Thyroid gland (tissue), 4 donors: ENCODE measurements at places on chromosomes 1 and 21. TPM values are rescaled to one million over a fixed set of nuclear protein-coding genes. Genes with fewer than 3 reads are reported as not detected.
A peak's percentile ranks its signal among the peaks of the same experiment; 100 is the strongest.

- DNase-seq: no peak
Observed at GRCh38 chr1:152836870-152837269, 5.8 kb upstream of the LCE6A start.

- peak; percentile 58 for DNase-seq
Observed at GRCh38 chr1:6438047-6438525, 13.5 kb downstream of the ESPN start.

- no peak for DNase-seq
Observed at GRCh38 chr21:42522271-42522670, 8.6 kb downstream of the SLC37A1 start.

DNA sequence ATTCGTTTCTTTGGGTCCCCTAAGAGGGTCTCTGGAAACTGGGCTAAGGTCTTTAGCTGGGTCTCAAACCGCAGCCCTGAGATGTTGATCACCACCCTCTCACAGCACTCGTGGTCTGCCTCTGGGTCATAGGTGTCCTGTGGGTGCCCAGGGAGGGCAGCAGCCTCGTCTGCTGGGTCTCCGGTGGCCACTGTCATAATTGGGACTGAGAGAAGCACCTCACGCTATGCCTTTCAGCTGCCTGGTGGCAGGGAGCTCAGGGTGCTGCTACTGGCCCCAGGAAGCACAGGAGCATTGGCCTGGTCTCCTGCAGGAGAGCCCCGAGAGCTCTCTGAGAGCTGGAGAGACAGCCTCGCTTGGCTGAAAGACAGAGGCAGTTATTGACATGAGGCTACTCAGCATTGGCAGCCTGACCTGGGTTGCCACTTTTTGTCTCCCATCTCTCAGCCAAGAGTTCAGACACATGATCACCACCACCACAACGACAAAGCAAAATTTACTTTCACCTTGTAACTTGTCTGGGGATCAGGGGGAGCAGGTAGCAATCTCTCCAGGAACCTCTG is 1.5 kb downstream of the KCNA2 start:
- no peak for DNase-seq

DNA sequence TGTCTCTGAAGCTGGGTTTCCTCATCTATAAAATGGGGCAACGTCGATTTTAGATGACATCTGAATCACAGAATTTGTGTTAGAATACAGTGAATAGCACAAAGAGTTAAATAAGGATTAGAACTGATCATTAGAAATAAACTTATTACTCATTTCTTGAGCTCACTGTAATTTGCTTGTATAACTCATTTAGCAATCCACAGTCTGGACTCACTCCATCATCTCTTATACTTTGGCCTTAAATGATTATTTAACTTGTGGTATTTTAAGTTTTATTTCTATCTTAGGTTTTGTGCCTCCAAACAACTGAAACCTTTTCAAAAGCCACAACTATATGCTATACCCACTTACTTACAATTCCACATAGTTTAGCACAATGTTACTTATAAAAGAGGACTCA is 128.0 kb downstream of the CDC42BPA start:
- no peak for DNase-seq

DNA sequence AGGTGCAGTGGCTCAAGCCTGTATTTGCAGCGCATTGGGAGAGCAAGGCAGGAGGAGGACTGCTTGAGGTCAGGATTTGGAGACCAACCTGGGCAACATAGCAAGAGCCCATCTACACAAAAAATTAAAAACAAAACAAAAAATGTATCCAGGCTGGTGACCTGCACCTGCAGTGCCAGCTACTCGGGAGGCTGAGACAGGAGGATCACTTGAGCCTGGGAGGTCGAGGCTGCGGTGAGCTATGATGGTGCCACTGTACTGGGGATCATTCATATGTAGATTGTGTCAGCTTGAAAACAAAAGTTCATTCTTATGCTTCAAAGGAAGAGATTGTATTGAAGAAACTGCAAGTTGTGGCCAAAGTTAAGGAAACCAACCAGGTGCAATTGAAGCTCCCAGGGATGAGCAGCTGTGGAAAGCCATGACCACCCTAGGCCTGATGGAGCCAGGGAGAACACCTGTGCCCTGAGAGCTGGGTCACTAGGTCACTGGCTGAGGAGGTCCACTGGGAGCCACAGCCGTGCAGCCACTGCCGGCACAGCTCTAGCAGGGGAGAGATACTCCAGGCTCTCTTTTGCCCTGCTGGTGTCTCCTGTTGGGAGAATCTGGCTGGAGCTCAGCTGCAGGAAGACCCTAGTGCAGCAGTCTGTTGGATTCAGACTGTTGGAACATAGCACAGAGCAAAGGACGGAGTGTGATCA is 13.3 kb upstream of the BRWD1 start:
- DNase-seq: no peak

The UBL4B gene
- not detected for total RNA-seq

DNA sequence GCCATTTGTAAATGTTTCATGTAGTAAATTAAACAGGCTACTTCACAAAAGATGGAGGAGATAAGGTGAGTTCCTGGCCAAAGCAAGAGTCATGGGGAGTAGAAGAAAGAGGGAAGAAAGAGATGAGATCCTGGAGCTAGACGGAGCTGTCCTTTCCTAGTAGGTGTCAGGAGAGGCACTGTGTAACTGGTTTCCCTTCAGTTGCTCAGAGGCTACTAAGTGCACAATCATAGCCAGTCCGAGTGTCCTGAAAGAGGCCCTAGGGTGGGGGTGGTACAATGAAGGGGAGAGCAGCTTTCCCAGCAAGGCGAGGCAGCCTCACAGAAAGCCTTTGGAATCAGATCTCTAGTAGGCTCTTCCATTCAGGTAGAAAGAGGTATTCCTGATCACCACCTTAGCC is 390.9 kb downstream of the KCNH1 start:
- DNase-seq: no peak

- DNase-seq: no peak
Observed at GRCh38 chr1:54502342-54502741, 45.7 kb upstream of the ACOT11 start.

DNA sequence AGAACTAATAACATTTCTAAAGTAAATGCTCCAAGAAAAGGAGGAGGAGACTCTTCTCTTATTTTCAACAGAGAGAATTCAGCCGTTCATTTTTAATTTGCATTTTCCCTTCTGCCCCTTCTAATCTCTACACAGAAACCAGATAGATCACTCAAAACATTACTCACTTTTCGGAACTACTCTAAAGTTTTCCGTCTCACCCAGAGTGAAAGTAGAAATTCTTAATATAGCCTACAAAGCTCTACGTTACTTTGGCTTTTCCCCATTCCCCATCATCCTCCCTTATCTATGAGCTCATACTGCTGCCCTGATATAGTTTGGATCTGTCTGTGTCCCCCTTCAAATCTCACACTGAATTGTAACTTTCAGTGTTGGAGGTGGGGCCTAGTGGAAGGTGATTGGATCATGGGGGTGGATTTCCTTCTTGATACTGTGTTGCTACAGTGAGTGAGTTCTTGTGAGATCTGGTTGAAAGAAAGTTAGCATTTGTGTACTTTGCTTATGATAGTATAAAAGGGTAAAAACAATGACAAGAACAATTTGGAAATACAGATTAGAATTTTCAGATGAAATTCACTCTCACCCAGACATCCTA is 188.2 kb downstream of the AMY1C start:
- DNase-seq: no peak

DNA sequence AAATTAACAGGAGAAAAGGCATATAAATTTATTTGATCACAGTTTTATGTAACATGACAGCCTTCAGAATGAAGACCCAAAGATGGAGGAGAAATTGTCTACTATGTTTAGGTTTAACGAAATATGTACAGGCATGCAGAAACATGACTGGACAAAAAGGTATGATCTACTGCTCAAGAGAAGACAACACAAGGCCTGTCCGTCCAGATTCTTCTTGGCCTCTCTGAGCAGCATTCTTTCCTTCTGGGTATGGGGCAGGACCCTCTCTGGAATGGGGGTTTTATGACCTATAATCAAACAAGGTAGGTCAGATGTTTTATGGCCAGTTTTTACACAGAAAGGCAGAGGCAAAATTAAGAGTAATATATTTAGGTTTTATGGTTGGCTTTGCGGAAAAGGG is 13.5 kb upstream of the SYNJ1 start:
- no peak for DNase-seq

DNA sequence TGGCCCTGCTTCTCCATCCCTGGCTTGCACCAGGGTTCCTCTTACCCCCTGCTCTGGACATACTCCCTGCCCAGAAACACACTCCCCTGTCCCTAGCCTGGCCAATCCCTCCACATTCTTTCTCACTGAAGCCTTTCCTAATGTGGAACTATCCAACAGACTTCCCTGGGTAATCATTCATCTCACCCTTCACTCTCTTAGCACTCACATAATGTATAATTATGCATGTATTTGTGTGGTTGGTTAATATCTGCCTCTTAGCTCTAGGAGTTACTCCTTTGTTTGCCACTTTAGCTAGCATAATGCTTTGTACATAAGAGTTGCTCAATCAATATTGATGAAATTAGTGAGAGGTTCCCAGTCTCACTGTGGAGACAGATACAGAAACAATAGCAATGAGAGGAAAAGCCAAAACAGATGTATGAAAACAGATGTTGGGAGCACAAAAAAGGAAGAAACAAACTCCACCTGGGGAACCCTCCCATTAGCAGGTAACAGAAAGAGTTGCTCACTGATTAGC is 76.9 kb upstream of the WARS2 start:
- DNase-seq: no peak

DNA sequence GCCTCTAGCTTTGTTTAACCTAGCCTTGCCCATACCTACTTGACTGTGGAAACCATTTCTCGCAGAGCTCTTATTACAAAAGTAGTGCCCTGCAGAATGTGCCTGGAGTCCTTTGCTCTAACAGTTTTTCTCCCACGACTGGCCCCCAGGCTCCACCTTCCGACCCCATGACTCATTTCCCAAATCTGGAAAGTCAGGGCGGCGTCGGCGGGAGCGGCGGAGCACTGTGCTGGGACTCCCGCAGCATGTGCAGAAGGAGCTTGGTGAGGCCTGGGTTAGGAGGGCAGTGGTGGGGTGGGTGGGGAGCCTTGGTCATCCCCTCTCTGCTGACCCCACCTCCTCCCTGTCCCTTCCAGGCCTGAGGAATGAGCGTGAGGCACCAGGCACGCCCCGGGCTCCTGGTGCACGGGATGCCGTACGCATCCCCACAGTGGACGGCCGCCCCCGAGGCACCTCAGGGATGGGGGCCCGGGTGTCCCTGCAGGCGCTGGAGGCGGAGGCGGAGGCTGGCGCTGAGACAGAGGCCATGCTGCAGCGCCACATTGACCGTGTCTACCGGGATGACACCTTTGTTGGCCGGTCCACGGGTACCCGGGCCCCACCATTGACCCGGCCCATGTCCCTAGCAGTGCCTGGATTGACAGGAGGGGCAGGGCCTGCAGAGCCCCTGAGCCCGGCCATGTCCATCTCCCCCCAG is 47.5 kb downstream of the YARS1 start:
- no peak for DNase-seq

The POFUT2 gene
- 38.3 TPM for total RNA-seq

DNA sequence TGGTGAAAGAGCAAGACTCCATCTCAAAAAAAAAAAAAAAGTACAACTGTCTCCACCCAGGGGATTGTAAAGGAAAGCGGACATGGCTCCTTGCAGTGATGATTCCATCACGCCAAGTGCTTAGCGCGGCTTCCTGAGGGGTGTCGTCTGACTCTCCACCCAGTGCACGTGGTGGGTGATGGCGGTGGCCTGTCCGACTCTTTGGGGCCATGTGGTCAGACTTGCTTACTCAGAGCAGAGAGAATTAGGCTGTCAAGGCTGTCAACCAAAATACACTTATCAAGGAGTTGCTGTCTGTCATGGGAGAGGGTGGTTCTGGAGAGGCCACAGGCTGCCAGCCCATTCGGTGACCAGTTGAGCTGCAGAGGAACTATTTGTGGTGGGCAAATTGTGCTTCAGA is 49.4 kb downstream of the PTPRF start:
- no peak for DNase-seq

GRCh38 chr1:181044449-181044966 is 10.7 kb downstream of the MR1 start:
- peak; percentile 91 for DNase-seq

GRCh38 chr1:91884459-91885212 is 1.3 kb downstream of the TGFBR3 start:
- DNase-seq: peak; percentile 45

DNA sequence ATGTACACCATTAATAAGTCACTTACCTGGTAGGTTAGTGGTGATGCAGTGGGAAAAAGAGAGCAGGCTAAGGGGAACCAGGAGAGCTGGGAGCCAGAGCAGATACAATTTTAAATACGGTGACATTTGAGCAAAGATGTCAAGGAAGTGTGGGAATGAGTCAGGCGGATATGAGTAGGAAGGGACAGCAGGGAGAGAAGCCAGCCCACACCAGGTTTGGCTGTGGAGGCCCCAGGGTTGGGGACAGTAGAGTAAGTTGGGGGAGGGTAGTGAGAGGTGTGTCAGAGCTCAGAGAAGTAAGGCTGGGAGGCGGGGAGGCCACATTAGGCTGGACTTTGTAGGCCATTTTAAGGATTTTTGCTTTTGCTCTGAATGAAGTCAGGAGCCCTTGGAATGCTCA is 482.0 kb downstream of the DISC1 start:
- DNase-seq: no peak

The KCNA3 gene
- total RNA-seq: 3.8 TPM

DNA sequence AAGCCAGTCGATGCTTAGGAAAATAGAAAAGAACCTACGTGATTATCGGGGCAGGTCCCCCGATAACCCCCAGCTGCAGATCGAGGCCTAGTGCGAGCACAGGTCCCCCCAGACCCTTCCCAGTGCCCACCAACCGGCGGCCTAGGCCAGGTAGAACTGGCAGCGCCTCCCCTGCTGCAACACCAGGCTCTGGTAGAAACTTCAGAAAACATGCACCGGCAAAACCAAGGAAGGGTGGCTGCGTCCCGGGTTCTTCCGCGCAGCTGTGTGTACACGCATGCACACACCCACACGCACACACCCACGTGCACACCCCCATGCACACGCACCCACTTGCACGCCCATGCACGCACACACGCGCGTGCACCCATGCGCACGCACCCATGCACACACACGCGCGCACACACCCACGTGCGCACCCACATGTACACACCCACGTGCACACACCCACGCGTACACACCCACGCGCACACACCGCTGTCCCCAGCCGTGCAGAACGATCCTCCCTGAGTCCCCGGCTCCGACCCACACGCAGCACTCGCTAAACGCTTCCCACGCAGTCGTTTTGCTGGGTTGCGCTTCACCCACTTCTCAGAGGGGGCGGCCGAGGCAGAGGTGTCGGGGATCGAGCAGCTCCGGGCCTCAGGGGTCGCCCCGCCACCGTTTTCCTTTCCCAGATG is 5.2 kb downstream of the TSPEAR start:
- DNase-seq: no peak
